ENCODE measurements at places on chromosomes 5 and 9.

DNA sequence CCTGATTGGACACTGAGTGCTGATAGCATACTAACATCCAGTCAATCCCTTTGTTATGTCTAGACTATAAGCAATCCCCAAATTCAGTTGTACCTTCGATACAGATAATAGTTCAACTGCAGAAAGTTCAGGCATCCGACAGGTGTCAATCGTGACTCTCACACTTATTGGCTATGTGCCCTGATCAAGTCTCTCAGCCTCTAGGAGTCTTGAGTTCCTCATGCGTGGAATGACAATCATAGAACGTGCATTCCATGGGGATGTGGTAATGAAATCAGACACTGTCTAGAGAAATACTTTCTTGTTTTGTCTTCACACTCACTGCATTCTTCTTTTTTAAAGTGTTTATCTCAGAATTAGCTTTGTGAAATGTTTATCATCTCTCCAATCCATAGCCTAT lies 4.8 kb downstream of the ANKRD34B start:
- ATAC-seq, result no peak

GRCh38 chr5:113022661-113023060 lies 46.1 kb downstream of the DCP2 start:
- no peak for ATAC-seq

DNA sequence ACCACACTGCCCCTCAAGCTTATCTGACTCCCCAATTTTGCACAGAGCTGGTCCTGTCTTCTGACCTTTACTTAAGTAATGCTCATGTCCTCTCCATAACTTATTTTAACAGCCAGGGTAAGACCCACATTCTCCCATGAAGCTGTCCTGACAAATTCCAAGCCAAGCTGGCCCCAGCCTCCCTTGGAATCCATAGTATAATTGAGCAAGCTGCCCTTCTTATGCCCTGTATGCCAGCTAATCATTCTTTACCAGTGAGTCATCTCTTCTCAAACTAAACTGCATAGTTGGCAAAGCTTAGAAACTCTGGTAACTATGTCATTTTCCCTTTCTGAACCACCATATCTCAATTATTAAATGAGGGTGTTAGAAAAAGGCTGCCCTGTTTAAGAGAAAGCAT lies 92.4 kb downstream of the NFIB start:
- ATAC-seq, result peak; percentile 90

DNA sequence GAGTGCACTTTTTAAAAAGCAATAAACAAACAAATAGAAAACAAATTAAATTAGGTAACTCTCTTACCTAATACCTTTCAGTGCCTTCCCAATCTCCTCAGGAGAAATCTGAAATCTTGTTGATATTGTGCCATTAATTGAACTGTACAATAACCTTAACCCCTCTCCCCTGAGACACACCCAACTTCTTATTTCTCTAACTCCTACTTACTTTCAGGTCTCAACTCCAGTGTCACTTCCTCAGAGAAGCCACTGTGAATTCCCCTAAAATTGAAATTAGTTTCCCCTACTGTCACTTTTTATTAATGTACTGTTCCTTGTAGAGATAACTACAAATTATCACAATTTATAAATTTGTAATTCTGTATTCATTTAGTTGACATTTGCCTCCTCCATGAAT lies 295.3 kb upstream of the TNC start:
- ATAC-seq, result no peak

DNA sequence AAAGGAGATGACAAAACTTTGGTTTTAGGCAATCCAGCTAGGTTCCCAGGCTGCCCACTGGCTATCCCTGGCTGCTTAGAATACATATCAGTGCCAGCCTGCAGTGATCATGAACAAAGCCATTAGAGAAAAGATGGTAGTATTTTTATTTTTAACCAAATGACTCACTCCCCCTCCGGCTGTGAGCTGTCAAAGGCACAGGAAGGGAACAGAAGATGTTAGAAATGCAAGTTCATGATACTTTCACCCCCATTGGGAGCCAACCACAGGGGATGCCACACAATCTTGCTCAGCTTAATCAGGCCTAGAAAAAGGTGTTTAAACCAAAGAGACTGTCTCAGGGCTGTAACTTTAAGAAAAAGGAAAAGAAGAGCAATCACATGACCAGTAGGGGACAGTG lies 70.3 kb upstream of the ASTN2 start:
- ATAC-seq, result no peak

GRCh38 chr5:10264604-10265003 lies 14.5 kb downstream of the CCT5 start:
- no peak for ATAC-seq

GRCh38 chr5:65329266-65329665 lies 152.5 kb downstream of the ADAMTS6 start:
- no peak for ATAC-seq

- no peak for ATAC-seq
These were observed 4.9 kb downstream of the ADAM19 start for GRCh38 chr5:157570531-157571200.

GRCh38 chr5:160787240-160787639 lies 64.8 kb downstream of the ATP10B start:
- ATAC-seq, result 0 out of 3 replicates have a peak, but pooled peaks have one; percentile 52

DNA sequence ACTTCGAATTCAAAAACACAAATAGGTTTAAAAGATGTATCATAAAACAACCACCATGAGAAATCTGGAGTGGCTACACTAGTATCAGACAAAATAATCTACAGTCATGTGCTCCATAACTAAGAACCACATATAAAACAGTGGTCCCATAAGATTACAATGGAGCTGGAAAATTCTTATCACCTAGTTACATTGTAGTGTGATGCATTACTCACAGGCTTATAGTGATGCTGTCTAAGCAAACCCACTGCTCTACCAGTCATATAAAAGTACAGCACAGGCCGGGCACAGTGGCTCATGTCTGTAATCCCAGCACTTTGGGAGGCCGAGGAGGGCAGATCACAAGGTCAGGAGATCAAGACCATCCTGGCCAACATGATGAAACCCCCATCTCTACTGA lies 160.1 kb downstream of the ROR2 start:
- ATAC-seq, result no peak

DNA sequence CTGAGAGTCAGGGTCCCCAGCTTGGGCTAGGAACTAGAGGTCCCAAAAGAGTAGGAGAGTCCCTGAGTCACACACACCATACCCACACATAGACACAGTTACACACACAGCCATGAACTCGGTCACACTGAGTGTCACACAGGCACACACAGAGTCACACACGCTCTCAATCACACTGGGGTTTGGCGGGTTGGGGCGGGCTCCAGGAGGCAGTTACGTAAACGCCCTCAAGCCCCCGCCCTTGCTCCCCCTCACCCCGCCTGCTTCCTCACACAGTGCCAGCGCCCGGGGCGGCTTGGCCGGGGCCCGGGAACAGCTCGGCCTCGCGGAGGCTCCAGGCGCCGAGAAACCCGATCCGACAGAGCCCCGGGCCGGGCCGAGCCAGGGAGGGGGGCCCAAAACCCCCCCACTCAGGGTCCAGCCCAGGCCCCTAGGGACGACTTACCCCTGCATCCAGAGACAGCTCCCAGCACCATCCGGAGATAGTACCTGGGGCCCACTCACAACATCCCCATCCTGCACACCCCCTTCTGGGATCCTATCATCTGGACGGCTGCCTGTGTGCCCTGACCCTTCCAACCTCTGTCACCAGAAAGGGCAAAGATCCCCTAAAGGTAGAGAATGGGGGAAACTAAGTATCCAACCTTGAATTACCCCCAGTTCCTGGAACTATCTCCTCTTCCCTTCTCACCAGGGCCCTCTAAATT lies 3.5 kb upstream of the CNTFR start:
- ATAC-seq, result no peak

DNA sequence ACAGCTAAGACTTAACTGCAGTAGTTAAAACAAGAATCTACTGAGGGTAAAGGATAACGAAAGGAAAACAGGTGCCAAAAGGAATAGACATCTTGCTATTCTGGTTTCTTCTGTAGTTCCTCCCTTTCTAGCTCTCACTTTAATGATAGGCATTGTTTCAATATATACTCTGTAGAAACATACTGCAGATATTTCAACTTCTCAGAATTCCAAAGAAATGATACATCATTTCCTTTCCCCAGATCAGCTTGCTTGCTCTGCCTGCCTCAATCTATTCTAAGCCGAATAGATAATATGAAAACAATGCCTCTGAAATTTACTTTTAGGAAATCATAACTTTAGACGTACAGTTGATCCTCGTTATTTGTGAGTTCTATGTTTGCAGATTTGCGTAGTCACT lies 46.3 kb downstream of the ACO1 start:
- ATAC-seq, result peak; percentile 93

GRCh38 chr9:83405759-83406158 lies 132.4 kb downstream of the FRMD3 start:
- peak; percentile 59 for ATAC-seq

DNA sequence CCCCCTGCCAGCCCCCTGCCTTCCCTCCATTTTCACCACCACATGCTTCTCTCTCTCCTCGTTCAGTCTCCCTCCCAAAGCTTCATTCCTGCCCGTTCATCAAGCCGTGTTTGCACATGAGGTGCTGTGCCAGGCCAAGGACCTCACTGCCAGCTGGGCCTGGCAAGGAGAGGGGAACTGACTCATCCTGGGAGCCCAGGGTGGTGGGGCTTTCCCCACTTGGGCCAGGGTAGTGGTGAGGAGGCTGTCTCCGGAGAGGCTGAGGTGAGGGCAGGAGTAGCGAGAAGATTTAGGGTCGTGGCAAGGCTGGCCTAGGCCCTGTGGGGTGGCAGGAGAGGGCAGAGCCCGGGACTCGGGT lies 30.4 kb upstream of the NOTCH1 start:
- ATAC-seq, result peak; percentile 66

- ATAC-seq, result no peak
These were observed 7.3 kb downstream of the COL5A1 start for GRCh38 chr9:134648701-134649530.

DNA sequence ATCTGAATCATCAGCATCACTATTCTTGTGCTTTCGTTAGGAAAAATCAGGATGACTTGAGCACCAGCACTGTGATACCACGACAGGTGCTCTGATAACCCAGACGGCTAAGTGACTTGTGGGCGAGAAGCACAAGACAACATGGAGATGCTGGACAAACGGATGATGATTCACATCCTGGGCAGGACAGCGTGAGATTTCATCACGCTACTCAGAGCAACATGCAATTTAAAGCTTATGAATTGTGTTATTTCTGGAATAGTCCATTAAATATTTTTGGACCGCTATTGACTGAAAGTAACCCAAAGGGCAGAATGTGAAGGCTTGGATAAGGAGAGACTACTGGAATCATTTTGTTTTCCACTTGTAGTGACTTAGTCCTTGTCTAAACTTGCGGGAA lies 114.8 kb upstream of the DAPK1 start:
- ATAC-seq, result no peak
